ENCODE measurements at places on chromosomes 5 and 9. TPM values are rescaled to one million over a fixed set of nuclear protein-coding genes. Genes with fewer than 3 reads are reported as not detected.

- peak; percentile 66 for DNase-seq
- no peak overlapping the region for H3K27ac ChIP-seq
- peaks cover 4% of the 10 kb centered on the region for H3K4me1 ChIP-seq
- no peaks in the 10 kb centered on the region for H3K36me3 ChIP-seq
Measured at GRCh38 chr5:73451224-73452130, 2.9 kb upstream of the FOXD1 start.

GRCh38 chr5:102278231-102278630, 17.9 kb downstream of the SLCO4C1 start:
- no peak overlapping the region for H3K4me3 ChIP-seq
- DNase-seq = no peak
- H3K36me3 ChIP-seq = no peaks in the 10 kb centered on the region
- no peak overlapping the region for H3K27ac ChIP-seq
- H3K4me1 ChIP-seq = no peaks in the 10 kb centered on the region

DAB2IP gene
- total RNA-seq = 20.8 TPM

SOX30 gene
- total RNA-seq = not detected

NRG2 gene
- total RNA-seq = 5.2 TPM

DNA sequence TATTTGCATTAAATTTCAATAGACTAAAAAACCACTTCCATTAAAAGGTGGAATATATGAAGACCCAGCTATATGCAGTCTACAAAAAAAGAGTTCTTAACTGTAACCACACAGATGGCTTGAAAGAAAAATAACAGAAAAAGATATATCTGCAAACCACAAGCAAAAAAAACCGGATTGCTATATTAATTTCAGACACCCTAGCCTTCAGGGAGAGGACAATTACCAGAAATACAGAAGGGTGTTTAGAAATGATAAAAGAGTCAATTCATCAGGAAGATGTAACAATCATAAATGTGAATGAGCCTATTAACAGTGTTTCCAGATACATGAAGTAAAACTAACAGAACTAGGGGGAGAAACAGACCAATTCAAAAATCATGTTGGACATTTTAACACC, 56.9 kb upstream of the SMIM23 start:
- H3K27me3 ChIP-seq = peaks cover 10% of the 10 kb centered on the region
- H3K27ac ChIP-seq = no peak overlapping the region
- H3K36me3 ChIP-seq = no peaks in the 10 kb centered on the region
- DNase-seq = no peak
- H3K4me3 ChIP-seq = no peak overlapping the region
- no peaks in the 10 kb centered on the region for H3K4me1 ChIP-seq

DNA sequence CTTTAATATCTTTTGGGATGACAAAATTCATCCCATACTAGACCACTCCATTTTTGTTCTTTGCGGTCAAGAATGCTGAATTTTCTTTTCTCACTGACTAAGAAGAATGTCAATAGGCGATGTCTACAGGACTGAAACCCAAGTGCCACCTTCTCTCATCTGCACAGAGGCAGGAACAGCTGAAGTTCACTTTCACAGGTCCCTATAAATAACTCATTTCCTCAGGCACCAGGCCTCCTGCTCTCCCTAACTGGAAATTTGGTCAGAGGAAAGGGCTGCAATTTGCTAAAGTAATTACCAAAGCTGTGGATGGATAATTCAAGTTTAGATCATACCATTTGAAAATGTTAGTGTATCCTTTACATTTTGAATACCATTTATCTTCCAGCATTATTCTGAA, 142.9 kb downstream of the DIRAS2 start:
- H3K27ac ChIP-seq = no peak overlapping the region
- H3K36me3 ChIP-seq = no peaks in the 10 kb centered on the region
- no peaks in the 10 kb centered on the region for H3K27me3 ChIP-seq
- no peak for DNase-seq
- no peak overlapping the region for H3K4me3 ChIP-seq

LCN1 gene
- total RNA-seq = not detected

CEP72 gene
- total RNA-seq = 3.5 TPM

PCDHA1 gene
- total RNA-seq = not detected

DNA sequence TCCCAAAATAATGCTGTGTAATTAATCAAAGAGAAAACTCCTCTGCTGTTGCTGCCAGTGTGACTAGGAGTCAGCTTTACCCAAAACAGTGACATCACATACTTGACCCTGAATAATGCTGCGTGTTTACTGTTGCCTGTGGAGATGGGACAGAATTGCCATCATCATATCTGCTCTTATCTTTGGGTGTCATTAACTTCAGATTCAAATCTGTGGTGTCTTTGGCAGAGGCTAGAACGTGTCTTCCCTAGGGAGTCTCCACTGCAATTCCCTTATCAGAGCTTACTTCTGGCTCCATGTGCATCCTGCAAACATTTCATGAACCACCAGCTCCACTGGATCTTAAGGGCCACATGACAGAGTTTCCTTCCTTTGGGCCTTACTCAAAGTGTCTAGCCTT, 88.9 kb upstream of the MRPS30 start:
- no peak for DNase-seq
- H3K4me3 ChIP-seq = no peak overlapping the region
- no peaks in the 10 kb centered on the region for H3K4me1 ChIP-seq
- H3K36me3 ChIP-seq = no peaks in the 10 kb centered on the region

ROPN1L gene
- total RNA-seq = 0.18 TPM

CARD6 gene
- 8.0 TPM for total RNA-seq

ADAMTS12 gene
- 4.2 TPM for total RNA-seq

DNA sequence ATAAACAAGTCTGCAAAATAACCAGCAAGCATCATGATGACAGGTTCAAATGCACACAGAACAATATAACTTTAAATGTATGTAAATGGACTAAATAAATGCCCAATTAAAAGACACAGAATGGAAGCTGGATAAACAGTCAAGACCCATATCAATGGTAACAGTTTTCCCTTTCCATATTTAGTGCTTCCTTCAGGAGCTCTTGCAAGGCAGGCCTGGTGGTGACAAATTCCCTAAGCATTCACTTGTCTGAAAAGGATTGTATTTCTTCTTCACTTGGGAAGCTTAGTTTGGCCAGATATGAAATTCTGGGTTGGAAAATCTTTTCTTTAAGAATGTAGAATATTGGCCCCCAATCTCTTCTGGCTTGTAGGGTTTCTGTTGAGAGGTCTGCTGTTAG, 120.2 kb upstream of the RASA1 start:
- H3K36me3 ChIP-seq = no peaks in the 10 kb centered on the region
- H3K27me3 ChIP-seq = no peaks in the 10 kb centered on the region
- DNase-seq = no peak
- H3K27ac ChIP-seq = no peak overlapping the region
- H3K4me3 ChIP-seq = no peak overlapping the region

- H3K4me1 ChIP-seq = no peaks in the 10 kb centered on the region
- no peaks in the 10 kb centered on the region for H3K27me3 ChIP-seq
- H3K4me3 ChIP-seq = no peak overlapping the region
Measured at GRCh38 chr9:127049581-127049980, 72.9 kb downstream of the ANGPTL2 start.

- H3K27me3 ChIP-seq = no peaks in the 10 kb centered on the region
- no peak overlapping the region for H3K4me3 ChIP-seq
- DNase-seq = no peak
- no peaks in the 10 kb centered on the region for H3K36me3 ChIP-seq
- H3K4me1 ChIP-seq = no peaks in the 10 kb centered on the region
Measured at GRCh38 chr9:74556685-74557084, 59.5 kb downstream of the RORB start.

DNA sequence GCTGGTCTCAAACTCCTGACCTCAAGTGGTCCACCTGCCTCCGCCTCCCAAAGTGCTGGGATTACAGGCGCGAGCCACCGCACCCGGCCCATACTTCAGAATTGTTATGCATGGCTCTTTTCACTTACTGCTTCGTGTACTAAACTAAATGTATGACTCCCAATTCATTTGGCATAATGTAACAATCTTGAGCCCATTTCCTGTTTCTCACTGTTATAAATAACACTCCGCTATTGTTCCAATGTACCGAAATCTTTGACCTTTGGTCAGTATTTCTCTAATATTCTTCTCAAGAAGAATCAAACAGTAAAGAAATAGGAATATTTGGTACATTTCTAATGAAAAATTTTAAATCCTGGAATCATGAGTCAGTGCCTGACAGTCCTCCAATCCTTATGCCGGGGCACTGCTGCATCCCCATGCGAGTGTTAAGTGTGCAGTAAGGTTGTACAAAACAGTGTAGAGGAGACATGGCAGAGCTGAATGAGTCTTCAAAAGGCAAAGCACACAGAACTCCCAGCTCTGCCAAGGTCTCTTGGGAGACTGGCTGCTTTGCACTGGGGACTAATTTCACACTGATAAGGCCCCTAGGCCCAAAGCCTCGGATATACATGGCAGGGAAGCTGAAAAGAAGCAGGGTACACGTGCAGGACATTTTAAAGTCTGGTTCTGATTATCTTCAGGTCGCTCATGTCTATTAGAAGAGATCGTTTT, 58.4 kb downstream of the HABP4 start:
- no peaks in the 10 kb centered on the region for H3K4me1 ChIP-seq
- no peaks in the 10 kb centered on the region for H3K27me3 ChIP-seq
- H3K27ac ChIP-seq = no peak overlapping the region

DNA sequence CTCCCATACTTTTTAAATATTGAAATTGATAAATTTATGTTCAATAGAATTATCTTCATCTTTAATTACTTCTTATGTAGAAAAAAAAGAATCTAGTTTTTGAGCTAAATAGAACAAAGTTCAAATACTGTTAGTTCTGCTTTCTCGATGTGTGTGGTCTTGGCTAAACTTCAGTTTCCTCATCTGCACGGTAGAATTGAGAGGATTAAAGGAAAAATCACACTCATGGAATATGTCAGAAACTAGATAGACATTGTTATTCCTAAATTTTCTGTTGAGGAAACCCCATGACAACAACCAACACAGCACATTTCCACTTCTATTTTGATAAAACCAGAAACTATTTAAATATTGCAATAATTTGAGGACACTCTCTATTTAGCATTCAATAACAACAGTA, 100.3 kb downstream of the MUSK start:
- no peak overlapping the region for H3K27ac ChIP-seq
- H3K27me3 ChIP-seq = no peaks in the 10 kb centered on the region
- no peak for DNase-seq
- no peaks in the 10 kb centered on the region for H3K4me1 ChIP-seq
- H3K4me3 ChIP-seq = no peak overlapping the region
- no peaks in the 10 kb centered on the region for H3K36me3 ChIP-seq

GRCh38 chr9:132894862-132895835, 16.5 kb downstream of the SPACA9 start:
- no peaks in the 10 kb centered on the region for H3K4me1 ChIP-seq
- H3K36me3 ChIP-seq = peaks cover 34% of the 10 kb centered on the region
- no peak overlapping the region for H3K4me3 ChIP-seq

DNA sequence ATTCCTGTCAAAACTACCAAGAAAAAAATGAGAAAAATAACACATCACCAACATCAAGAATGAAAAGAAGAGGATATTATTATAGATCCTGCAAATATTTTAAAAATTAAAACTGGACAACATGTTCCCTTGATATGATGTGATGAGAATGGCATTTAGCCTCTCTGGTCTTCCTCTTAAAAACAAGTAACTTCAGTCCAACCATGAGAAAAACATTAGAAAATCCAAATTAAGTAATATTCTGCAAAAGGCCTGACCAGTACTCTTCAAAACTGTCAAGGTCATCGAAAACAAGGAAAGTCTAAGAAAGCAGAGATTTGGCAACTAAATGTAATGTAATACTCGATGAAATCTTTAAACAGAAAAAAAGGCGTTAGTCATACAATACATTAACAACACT, 167.1 kb upstream of the SNX2 start:
- no peak for DNase-seq
- H3K36me3 ChIP-seq = no peaks in the 10 kb centered on the region
- no peak overlapping the region for H3K27ac ChIP-seq
- no peaks in the 10 kb centered on the region for H3K4me1 ChIP-seq

DNA sequence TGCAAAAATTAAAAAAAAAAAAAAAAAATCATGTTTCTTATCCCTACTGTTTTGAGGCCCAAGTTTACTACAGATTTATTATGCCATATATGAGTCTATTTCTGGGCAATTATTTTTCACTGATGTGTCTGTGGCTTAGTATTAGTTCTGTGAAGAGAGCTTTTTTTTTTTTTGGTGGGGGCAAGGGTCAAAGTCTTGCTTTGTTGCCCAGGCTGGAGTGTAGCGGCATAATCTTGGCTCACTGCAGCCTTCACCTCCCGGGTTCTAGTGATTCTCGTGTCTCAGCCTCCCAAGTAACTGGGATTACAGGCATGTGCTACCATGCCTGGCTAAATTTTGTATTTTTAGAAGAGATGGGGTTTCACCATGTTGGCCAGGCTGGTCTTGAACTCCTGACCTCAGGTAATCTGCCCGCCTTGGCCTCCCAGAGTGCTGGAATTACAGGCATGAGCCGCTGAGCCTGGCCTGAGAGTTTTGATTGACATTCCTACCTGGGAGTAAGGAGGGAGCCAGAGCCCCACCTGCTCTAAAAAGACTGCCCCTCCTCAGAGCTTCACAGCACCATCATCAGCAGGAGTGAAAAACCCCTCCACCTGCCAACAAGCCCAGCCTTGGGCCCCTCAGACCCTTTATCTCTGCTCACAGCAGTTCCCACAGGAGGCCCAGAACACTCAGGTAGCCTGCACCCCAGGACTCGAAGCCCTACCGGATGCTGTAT, 36.1 kb upstream of the JADE2 start:
- H3K27ac ChIP-seq = no peak overlapping the region
- no peaks in the 10 kb centered on the region for H3K4me1 ChIP-seq
- no peak overlapping the region for H3K4me3 ChIP-seq
- DNase-seq = no peak
- H3K27me3 ChIP-seq = no peaks in the 10 kb centered on the region
- H3K36me3 ChIP-seq = no peaks in the 10 kb centered on the region

DNA sequence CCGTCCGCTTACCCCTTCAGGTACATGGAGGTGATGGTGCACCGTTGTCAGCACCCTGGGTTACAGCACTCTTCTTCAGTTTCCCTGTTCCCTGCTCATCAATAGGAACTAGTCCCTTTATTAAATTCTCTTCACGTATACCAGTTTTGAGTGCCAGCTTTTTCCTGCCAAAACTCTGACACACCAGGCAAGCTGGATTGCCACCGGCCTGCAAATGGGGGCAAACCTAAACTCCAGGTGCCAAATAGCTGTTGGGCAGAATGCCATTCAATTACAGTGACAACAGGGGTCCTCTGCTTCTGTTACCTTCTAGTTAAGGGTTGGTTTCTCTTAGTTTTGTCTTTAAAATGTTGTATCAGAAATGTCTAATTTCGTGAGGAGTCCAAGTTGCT, 400.4 kb downstream of the OSTF1 start:
- no peaks in the 10 kb centered on the region for H3K27me3 ChIP-seq
- no peak overlapping the region for H3K4me3 ChIP-seq
- no peaks in the 10 kb centered on the region for H3K36me3 ChIP-seq
- H3K4me1 ChIP-seq = no peaks in the 10 kb centered on the region
- no peak for DNase-seq
- H3K27ac ChIP-seq = no peak overlapping the region

DNA sequence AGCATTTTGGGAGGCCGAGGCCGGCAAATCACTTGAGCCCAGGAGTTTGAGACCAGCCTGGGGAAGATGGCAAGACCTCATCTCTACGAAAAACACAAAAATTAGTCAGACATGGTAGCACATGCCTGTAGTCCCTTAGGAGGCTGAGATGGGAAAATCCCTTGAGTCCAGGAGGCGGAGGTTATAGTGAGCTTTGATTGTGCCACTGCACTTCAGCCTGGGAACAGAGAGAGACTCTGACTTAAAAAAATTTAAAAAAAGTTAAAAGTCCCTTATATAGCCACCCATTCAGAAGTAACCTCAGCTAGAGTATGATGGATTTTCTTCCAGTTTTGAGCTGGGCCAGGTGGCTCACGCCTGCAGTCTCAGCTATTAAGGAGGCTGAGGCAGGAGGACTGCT, 72.4 kb downstream of the UGCG start:
- no peak overlapping the region for H3K27ac ChIP-seq
- no peak for DNase-seq
- H3K4me3 ChIP-seq = no peak overlapping the region
